ENCODE measurements at places on chromosomes 16 and 17.

DNA sequence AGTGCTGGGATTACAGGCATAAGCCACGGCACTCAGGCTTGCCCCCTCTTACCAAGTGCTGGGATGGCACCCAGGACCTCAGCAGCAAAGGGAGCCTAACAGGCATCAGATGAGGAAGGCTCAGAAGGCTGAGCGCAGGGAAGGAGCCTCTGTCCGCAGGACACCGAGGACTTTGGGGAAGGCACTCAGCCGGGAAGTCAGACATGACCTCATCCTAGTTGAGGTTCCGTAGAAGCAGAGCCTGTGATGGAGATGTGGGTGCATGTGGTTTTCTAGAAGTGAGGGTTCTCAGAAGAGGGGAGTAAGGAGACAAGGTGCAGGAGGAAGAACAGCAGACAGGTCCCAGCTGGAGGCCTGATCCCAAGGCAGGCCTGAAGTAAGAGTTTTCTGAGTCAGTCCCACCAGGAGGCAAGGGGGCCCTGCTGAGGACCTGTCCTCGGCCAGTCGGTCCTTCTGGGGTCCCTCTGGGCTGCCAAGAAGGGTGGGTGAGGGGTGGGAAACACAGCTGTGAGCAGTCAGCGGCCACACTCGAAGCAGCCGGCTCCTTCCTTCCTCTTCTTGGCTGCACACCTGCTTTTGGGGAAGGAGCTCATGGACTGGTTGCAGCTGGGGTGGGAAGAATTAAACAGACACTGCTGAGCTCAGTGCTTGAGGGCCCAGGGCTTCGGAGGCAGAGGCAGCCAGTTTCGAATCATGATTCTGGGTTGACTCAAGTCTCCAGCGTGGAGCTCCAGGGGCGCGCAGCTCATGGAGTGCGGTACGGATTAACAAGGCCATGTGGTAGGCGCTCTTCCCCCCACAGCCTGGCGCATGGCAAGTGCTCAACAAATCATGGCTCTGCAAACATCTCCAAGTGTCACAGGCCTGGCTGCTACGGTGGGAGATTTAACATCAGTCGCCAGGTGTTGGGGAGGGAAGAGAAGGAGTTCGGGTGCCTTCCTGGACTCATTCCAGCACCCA is 38.9 kb upstream of the SNN start:
- DNase-seq: no peak

DNA sequence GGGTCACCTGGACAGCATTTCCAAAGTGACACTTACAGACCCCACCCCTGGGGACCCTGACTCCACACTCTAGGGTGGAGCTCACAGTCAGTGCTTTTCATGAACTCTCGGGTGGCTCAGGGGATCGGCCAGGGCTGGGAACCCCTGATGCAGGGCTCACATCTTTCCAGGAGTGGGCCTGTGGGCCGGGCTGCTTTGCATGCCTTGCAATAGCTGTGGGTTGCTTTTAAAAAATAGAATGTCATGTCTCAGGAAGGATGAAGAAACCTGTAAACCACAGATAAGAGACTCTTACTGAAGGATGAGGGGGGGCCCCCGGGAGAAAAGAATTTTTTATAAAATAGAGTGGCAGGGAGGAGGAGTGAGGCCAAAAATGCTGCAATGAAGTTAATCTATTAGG is 40.2 kb downstream of the RBFOX3 start:
- no peak for DNase-seq

DNA sequence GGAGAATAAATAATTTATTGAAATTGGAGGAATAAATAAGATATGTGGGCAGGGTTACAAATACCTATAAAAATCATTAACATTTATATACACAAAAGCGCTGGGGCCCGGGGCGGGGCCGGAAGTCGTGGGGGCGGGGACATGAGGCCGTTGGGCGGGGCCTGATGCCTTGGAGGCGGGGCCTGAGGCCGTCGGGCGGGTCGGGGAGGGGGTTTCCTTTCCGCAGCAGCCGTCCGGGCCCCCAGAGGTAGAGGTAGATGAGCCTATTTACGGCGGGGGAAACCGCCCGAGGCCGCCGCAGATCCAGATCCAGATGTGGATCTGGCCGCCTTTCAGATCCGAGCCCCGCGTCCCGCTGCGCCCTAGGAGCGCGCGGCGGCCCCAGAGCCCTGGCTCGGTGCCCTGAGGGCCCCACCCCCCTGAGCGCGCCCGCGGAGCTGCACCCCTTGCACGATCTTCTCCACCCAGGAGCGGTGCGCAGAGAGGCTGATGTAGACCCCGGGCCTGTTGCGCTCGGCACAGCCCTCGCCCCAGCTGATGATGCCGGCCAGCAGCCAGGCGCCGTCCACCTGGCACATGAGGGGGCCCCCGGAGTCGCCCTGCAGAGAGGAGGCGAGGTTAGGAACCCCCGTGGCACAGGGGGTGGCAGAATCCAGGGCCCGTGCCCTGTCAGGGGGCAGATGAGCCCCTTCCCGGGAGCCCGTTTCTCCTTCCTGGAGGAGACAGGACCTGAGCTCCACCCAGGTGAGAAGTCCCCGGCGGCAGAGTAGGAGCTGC is 5.1 kb downstream of the PRSS22 start:
- DNase-seq: no peak

- no peak for DNase-seq
These were observed 17.8 kb upstream of the ITGAE start for GRCh38 chr17:3818786-3819185.

- DNase-seq: no peak
These were observed 349.2 kb upstream of the HSBP1 start for GRCh38 chr16:83458612-83459011.

- no peak for DNase-seq
These were observed 20.1 kb downstream of the CIITA start for GRCh38 chr16:10897134-10897533.

DNA sequence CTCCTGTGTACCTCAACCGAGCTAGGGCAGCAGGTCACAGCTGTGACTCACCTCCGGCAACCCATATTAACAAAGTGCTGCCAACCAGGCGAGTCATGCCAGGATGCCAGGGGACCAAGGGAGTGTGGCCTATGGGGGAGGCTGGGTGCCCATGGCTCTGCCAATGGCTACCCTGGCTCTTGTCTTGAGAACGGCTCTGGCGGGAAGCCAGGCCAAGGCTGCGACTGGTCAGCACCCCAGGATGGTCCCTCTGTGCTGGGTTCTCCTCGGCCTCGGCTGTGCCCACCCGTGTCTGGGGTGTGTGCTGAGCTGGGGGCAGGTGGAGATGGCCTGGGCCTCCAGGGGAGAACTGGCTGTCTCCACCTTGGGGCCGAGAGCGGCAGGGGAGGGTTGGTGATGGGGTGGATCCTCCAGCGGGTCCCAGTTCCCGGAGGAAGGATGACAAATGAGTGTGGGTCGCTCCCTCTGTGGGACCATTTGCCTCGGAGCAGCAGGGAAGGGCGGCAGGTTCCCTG is 75.8 kb downstream of the MRC2 start:
- no peak for DNase-seq

DNA sequence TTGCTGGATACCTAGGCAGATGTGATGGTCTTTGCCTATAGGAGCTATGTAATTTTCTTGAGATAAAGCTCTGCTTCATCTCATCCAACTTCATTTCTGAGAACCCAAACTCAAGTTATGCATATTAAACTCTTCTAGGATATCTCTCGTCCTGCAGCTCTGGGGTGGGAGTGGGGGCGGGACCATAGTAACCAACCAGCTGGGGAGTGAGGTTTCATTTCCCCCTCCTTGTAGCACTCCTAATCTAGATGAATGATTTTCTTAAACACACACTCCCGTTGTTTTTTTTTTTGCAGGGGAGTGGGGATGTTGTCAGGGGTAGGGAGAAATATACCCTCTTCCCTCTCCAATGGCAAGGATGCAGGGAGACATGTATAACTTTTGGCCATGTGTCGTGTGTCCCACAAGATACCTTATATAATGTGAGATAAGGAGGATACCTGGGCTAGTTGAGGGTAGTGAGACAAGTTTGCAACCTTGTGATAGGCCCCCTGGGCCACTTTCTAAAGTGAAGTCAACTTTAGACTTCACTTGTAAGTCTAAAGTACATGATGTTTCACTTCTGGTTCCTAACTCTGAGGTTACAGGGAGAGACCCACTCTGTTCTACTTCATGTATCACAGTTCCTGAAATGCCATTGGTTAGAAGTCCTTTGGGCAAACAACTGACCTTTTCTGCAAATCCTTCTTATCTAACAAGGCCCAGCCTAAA is 10.5 kb upstream of the HEATR6 start:
- DNase-seq: no peak

- no peak for DNase-seq
These were observed 1.2 kb downstream of the C16orf54 start for GRCh38 chr16:29744541-29745101.

GRCh38 chr17:40531051-40531991 is 29.9 kb upstream of the TNS4 start:
- DNase-seq: no peak

GRCh38 chr16:82699711-82700495 is 73.1 kb downstream of the CDH13 start:
- DNase-seq: no peak

DNA sequence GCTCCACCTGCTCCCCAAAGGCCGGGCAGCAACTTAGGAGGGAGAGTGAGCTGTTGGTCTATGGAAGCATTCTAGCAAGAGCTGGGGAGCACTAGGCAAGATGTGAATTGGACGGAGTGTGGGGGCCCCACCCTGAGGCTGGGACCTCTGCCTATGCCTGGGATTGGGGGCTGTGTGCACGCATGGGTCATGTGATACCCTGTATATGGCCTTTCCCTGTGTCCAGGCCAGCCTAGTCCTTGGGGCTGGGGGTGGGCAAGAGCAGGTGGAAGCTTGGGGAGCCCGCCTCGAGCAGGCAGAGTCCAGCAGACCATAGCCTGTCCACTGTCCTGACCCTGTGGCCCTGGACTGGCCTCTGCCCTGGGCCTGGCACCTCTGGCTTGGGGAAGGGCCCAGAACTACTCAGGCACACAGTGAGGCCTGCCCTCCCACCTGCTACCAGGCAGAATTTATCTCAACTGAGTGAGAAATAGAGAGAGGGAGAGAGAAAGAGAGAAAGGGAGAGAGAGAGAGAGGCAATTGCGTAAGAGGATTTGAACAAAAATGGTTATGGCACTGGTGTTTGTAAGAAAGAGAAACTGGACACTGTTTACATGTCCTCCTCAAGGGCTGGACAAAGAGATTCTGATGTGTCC is 19.1 kb downstream of the PDP2 start:
- no peak for DNase-seq

GRCh38 chr17:48074322-48075081 is 26.3 kb downstream of the NFE2L1 start:
- no peak for DNase-seq

DNA sequence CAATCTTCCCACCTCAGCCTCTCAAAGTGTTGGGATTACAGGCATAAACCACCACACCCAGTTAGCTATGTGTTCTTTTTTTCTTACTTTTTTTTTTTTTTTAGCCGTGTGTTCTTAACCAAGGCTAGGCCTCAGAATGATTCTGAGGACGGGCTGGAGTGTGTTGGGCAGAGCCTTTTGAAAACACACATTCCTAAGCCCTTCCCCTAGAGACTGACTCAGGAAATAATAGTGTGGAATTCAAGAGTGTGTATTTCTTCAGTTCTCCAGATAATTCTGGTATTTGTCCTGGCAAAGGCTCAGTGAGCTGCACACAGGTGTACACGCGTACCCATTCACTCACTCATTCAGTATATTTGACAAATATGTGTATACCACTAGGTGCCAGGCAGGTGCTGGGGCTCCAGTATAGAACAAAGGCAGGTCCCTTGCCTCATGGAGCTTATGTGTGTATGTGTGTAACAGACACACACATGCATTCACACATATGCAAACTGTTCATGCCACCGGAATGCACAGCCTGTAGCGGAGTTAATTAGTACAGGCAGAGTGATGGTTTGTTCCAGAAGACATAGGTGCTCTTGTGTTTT is 19.4 kb upstream of the NFATC3 start:
- DNase-seq: no peak

- no peak for DNase-seq
These were observed 344.5 kb downstream of the SEC14L1 start for GRCh38 chr17:77485089-77485833.

- no peak for DNase-seq
These were observed 4.5 kb upstream of the MMP28 start for GRCh38 chr17:35799942-35800341.
